NCI-H187 treated with DMSO at 0.1 percent for 48 hours (cell line): ENCODE measurements at places on chromosomes 4 and X.

- no peak for DNase-seq
These were observed 34.2 kb downstream of the COX7B2 start for GRCh38 chr4:46874811-46875210.

- no peak for DNase-seq
These were observed 56.4 kb upstream of the NFKB1 start for GRCh38 chr4:102444752-102445151.

GRCh38 chr4:143404555-143404954 lies 67.9 kb downstream of the GAB1 start:
- DNase-seq, result no peak

- DNase-seq, result no peak
These were observed 239.0 kb upstream of the GLRA2 start for GRCh38 chrX:14290335-14290734.

DNA sequence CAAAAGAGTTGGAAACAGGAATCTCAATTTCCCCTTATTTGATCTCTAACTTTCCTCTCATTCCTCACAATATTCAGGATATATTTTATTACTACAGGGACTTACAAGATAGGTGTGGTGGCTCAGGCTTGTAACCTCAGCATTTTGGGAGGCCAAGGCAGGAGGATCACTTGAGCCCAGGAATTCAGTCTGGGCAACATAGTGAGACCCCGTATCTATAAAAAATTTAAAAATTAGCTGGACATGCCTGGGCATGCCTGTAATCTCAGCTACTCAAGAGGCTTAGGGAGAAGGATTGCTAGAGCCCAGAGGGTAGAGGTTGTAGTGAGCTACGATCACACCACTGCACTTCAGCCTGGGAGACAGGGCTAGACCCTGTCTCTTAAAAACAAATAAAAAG lies 200.4 kb downstream of the CAMK2D start:
- no peak for DNase-seq

DNA sequence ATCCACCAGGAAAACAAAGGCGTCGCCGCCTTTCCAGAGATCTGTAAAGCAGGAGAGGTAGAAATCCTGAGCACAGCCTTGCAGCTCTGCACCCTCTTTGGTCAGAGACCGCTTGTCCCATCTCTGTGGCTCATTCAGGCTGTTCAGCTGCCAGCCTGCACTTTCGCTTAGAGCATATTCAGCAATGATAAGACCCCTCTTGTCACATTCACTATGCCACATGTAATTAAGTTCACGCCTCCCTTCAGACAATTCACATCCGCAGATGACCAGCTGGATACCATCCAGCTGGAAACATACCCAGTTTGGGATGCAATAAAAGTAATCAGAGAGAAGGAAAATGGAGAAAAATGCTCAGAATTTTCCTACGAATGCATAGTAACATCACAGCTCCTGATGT lies 335.4 kb downstream of the UNC5C start:
- no peak for DNase-seq

- no peak for DNase-seq
These were observed 536.9 kb downstream of the RAPGEF2 start for GRCh38 chr4:159639671-159640323.
